Epithelial cell of esophagus (primary cell): ENCODE measurements at places on chromosomes 12 and 14.

GRCh38 chr14:20626274-20626673 lies 15.2 kb downstream of the OR6S1 start:
- DNase-seq = no peak

GRCh38 chr14:50943261-50943942 lies 881 bp downstream of the PYGL start:
- DNase-seq = peak; percentile 53

DNA sequence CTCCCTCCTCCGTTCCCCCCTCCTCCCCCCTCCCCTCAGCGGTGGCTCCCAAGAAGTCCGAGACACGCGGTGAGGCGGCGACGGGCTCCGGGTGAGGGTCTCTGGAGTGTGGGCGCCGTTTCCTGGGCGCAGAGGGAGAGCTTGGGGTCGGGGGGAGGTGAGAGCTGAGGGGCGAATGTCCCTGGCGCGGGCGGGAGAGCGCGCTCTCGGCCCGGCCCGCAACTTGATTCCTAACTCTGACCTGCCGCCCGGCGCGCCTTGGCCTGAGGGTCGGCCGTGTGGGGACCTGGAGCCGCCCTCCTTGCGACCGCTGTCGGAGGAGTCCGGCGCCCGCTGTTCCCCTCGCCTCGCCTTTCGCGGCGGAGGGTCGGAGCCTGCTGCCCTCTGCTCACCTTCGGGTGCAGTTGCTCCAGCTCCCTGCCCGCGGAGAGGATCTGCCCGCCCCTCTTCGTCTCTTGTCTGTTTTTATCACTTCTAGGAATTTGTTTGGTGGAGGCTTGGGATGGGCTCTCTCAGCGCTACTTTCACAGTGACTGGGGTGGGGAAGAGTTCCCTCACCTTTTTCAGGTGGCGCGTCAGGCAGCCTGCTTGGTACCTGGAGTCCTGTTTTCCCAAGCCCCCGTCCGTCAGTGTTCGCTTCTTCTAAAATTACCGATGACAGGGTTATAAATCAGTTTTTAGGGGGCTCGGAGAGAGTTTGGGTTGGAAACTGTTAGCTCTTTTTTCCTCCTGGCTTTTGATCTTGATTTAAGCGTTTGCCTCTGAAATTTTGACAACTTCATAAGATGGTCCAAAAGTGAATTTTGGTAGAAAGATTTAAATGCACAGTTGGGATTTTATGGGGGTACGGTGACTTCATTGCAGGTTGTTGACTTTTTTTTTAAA lies 495 bp downstream of the ADIPOR2 start:
- DNase-seq = peak; percentile 57

GRCh38 chr14:65472189-65472588 lies 59.7 kb downstream of the FUT8 start:
- DNase-seq = no peak

- no peak for DNase-seq
Observed at GRCh38 chr12:132329720-132330548, 545 bp upstream of the GALNT9 start.

- no peak for DNase-seq
Observed at GRCh38 chr14:81276073-81277069, 55.6 kb upstream of the GTF2A1 start.

DNA sequence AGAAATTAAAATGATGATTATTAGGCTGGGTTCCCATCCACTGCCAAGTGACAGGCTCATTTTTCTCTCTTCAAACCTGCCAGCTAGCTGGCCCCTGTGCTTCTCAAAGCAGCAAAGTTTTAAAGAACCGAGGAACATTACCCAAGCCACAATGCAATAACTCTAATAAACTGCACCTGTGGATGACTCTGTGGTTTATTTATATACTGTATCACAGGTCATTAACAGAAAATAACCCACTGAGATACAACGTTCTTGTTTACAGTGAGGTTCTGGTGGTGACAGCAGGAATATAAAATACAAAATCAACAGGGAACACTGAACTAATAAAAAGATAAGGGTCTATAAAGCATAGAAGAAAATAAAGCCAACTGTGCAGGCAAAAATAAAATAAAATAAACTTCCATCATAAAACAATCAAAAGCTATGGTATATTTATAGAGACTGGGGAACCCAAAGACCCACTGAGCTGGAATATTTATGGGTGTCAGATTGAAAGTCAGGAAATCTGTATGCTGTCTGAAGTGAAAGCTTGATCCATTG lies 472.9 kb downstream of the NOVA1 start:
- DNase-seq = no peak

DNA sequence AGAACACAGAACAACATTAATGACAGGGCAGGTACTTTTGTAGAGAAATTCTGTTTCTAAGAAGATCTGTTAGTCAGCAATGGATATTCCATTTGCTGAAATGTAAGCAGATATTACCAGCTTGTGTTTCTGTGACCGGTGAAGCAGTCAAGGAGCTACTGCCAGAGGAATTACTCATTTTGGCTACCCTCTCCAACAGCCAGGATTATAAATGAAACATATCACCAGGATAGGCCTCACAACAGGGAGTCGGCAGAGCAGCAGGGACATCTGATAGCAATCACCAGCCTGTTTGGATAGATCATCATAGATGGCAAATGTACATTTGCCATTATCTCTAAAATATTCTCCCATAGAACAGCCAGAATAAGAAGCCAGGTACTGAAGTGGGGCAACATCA lies 440.7 kb downstream of the KCNH5 start:
- no peak for DNase-seq

DNA sequence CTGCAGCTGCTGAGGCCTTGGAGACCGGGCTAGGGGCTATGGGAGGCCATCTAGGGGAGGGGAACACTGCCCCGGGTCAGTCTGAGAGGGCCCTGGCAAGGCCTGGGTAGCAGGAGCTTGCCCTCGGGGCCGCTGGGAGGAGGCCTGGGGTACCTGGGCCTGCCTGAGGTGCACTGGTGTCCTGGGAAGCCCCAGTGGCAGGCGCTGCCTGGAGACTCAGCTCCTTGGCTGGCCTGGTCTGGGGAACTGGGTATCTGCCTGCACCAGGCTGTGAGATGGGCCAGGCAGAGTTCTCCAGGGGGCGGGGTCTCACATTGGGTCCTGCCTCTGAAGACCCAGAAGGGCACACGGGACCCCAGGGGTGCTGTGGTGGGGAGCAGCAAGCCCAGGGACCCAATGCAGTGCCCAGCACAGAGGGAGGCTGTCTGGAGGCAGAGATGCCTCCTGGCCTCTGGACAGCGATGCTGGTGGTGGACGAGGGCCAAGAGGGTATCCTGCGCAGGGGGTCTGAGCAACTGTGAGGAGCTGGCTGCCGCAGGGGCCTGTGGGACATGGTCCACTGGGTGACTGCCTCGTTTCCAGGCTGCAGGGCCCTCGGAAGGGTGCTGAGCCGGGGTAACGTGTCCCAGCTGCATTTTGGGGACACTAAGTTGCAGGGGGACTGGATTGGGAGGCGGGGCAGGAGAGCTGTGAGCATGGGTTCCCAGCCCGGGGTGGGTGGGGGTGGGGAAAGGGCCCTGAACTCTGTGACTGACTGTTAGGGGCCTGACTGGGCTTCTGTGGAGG lies 7.4 kb upstream of the MTA1 start:
- no peak for DNase-seq

- DNase-seq = no peak
Observed at GRCh38 chr14:58701604-58702003, 63.8 kb downstream of the DACT1 start.

GRCh38 chr12:45342171-45342570 lies 126.3 kb downstream of the ANO6 start:
- no peak for DNase-seq

DNA sequence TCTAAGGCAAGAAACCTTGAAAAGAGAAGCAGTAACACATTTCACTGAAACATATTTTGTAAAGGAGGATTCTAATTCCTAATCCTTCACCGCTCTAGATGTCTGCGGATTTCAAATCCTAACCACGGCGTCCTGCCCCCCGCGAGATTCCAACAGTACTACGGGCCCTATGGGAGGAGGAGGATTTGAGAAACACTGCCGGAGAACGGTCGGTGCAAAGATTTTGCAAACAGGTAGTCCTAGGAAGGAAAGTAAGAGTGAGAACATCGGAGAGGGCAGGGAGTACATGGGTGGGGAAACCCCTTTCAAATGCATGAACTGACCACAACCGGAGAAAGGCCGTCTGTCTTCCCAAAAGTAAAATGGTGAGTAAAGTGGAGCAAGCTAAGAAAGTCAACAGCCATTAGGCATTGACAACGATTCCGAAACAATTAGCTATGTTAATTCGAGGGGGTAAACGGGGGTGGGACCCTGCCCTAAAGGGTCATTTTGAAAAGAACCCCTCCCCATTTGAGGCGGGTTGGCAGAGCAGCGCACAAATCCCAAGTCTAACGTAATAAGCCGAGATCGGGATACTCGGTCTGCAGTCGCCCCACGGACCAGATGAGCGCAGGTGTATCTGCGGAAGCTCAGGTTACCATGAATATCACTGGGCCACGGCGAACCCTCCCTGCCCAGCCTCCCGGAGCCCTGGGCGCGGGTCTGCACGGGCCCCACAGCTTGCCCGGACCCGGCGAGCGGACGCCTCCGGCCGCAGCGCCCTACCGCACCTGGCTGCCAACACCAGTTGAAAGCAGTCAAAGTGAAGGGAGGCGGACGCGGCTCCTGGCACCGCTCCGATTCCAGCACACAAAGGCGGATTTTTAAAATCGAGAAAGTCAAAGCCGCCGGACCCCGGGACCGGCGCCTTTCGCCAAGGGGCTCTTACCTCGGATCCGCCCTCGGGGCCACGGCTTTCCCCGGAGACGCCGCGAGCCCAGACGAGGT lies 662 bp downstream of the EPS8 start:
- DNase-seq = peak; percentile 50

GRCh38 chr14:24913021-24913420 lies 136.9 kb downstream of the STXBP6 start:
- DNase-seq = no peak
